GOT3 (cell line): ENCODE measurements at places on chromosomes 6 and 20.

- DNase-seq = no peak
Measured at GRCh38 chr20:56968376-56969048, 297.9 kb downstream of the BMP7 start.

DNA sequence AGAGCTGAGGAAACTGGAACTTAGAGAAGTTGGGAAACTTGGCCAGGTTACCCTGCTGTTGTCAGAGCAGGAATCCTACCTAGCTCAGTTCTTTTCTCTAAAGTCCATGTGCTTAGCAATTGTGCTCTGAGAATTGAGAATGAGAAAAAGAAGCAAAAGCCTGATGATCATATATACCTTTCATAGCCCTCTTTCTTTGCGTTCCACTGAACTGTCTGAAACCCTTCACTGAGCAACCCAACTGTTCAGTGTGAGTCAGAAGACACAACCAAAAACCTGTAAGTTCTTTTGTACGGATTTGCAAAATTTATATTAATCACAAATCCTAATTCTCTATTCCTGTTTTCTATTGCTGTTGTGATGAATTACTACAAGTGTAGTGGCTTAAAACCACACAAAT, 80.6 kb downstream of the PHF3 start:
- no peak for DNase-seq

DNA sequence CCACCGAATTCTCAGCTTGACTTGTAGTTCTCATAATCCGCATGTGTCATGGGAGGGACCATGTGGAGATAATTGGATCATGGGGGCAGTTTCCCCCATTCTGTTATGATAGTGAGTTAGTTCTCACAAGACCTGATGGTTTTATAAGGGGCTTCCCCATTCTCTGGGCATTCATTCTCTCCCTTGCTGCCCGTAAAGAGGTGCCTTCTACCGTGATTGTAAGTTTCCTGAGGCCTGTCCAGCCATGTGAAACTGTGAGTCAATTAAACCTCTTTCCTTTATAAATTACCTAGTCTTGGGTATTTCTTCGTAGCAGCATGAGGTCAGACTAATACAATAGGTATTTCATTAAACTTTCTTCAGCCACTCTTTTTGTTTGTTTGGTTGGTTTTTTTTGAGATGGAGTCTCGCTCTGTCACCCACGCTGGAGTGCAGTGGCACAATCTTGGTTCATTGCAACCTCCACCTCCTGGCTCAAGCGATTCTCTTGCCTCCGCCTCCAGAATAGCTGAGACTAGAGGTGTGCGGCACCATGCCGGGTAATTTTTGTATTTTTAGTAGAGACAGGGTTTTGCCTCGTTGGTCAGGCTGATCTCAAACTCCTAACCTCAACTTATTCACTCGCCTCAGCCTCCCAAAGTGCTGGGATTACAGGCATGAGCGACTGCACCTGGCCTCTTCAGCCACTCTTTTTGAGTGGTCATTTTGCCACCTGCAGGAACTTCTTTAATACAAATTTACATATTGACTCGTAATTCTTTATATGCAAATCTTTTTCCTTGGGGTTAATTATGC, 36.3 kb downstream of the GSTA2 start:
- DNase-seq = no peak

DNA sequence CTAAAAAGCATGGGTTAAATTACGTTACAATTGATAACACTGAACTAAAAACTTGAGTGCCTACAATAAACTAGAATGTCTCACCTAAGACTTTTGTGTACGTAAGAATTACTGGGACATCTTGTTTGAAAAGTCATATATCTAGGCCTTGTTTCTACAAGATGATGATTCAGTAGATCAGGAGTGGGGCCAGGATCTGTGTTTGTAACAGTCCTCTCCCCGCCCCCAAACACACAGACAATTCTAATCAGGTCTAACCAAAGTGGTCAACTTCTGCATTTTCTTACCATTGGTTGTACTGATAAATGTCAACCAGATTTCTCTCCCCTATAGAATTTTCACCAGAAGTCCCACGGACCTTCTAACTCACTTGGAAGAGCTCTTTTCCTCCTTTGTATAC, 56.9 kb downstream of the RAMACL start:
- no peak for DNase-seq

DNA sequence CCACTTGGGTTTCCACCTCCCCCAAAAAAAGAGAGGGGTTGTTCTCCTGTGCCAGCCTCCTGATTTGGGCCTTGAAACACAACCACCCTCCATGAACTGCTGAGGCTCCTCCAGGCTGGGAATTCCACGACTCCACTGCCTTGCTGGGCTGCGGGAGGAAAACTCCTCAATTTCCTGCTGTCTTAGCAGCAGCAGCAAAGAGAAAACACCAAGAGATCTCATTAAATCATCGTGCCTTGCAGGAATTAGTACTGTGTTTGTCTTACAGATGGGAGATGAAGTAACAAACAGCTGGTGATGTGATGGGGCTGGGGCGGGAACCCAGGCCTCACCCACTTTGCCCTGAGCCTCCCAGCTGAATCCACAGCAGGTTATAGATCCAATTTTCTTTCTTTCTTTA, 29.0 kb downstream of the BPIFB1 start:
- DNase-seq = no peak
